ENCODE measurements at places on chromosomes 2 and 18.

DNA sequence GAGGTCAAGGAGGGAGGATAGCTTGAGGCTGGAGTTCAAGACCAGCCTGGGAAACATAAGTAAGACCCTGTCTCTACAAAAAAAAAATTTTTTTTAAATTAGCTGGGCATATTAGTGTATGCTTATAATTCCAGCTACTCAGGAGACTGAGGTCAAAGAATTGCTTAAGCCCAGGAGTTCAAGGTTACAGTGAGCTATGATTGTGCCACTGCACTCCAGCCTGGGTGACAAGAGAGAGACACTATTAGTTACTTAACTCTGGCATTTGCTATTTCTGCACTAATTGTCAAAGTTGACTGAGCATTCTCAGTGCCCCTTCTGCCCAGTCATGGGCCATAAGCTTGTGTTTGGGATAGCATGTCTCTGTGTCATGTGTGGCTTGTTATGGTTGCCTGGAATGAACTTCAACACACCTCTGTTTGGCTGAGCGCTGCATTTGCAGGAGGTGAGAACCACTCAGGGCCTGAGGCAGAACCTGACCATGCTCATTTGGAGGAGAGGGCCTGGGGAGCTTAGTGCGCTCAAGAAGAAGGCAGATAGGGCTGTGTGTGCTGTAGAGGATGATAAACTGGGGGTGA is 77.7 kb downstream of the SH3RF3 start:
- no peak for DNase-seq

GRCh38 chr2:173287594-173287993 is 67.1 kb upstream of the CDCA7 start:
- no peak for DNase-seq

GRCh38 chr2:112733456-112733855 is 12.6 kb downstream of the NT5DC4 start:
- no peak for DNase-seq

DNA sequence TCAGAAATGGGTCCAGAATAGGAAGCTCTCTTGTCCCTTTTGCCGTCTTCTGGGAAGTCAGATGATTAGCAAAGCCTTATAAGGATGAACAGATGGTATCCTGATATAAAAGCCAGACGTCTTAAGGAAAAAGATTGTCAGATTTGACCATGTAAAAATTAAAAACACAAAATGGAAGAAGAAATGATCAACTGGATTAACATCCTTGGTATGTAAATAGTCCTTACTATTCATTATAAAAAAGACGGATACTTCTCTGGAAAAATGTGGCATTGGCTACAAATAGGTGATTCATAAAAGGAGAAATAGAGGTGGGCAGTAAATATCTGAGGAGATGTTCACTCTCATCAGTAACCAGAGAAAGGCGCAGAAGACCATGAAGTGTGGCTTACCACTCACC is 33.7 kb upstream of the SCLY start:
- no peak for DNase-seq

DNA sequence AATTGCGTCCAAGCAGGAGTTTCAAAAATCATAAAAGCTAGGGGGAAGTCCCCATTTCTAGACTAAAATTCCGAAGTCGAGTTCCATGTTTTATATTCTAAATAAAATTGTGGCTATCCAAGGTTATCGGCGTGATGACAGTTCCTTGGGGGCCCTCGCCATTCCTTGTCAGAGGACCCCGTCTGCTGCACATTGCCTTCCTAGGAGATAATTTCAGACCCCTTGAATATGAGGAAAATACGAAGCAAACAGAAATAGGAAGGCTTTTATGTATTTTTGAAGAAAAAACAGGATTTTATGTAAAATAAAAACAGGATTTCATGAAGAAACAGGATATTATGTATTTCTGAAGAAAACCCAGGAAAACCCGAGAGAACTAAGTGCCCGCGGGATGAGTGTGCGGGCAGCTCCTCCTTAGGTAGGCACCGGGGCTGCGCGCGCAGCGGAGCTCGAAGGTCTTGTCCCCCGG is 465 bp upstream of the PLEKHA3 start:
- DNase-seq: no peak

GRCh38 chr2:135473567-135473966 is 57.5 kb downstream of the ZRANB3 start:
- DNase-seq: peak; percentile 32

Measured in CD8-positive, alpha-beta T cell (primary cell).